ENCODE measurements at places on chromosomes 12 and 14. TPM values are rescaled to one million over a fixed set of nuclear protein-coding genes. Genes with fewer than 3 reads are reported as not detected.

RAD9B gene
- total RNA-seq = 0.41 TPM

- DNase-seq = no peak
These were observed 123.1 kb upstream of the KRR1 start for GRCh38 chr12:75634244-75635222.

GRCh38 chr12:47862881-47863280 is 41.9 kb downstream of the VDR start:
- no peak for DNase-seq

- no peak for DNase-seq
These were observed 31.7 kb upstream of the ANO2 start for GRCh38 chr12:5976711-5977110.

DNA sequence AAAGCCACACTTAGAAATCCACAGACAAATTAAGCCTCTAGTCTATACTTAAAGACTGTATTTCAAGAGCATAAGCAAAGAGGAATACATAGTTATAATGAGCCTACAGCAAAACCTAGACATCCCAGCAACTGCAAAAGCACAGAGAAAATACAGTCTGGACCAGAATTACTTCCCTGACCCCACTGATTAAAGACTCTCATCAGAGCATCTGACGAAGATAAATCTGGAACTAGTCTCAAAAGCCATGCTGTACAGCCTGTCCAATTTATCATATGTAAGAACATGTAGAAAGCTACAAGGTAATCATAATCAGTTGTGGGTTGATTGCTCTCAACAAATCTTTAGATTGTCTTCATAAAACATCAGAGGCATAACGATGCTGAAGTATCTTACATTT is 285.1 kb upstream of the CAND1 start:
- DNase-seq = no peak

DNA sequence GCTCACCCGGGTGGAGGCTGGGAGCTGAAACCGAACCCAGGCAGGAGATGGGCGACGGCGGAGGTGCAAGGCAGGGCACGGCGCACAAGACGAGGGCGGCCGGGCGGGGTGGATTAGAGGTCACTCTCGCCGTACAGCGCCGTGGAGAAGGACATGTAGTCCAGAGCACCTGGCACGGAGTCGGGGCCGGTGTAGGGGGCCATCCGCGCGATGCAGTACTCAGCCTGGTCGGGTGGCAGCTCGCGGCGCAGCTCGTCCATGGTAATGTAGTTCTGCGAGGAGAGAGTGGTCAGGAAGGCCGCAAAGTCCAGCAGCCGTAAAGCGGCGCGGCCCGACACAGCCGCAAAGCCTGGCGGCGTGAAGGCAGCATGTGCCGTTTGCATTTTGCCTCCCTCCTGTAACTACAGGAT is 81.9 kb upstream of the ZFP36L1 start:
- DNase-seq = no peak

PCED1B gene
- 0.87 TPM for total RNA-seq

DNA sequence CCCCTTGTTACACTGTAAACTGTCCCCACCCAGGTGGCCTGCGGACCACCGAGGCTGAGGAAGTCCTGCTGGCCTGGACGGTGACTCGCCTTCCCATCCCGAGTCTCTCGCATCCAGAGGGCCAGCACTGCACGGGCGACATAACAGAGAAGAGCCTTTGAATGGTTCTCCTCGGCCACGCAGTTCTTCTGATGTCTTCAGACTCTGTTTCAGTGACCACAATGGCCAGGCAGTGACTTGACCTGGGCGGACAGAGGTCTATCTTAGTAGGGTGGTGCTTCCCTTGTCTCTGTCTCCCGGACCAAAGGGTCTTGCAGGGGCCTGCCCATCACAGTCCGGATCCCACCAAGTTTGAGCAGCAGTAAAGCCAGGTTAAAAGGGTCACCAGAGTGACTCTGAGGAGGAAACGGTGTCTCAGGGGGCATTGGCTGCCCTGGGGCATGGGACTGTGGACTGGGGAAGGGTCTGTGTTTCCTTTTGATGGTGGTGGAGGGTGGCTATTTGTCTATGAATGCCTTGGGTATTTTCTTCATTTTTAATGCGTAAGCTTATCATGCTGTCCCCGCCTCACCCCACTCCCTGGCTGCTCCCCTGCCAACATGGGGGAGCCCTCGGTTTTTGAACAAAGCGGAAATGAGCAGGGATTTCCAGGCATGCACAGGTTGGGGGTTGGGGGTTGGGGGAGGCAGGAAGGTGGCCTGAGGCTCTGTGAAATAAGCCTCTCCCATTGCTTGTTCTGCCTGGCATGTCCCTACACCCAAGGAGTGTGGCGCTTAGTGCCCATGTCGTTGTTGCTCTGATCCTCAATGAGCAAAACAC is 10.3 kb downstream of the KRT85 start:
- no peak for DNase-seq

PTGER2 gene
- 5.4 TPM for total RNA-seq

GRCh38 chr14:104442107-104442551 is 137.4 kb upstream of the C14orf180 start:
- DNase-seq = no peak

GRCh38 chr14:95196268-95196667 is 38.9 kb upstream of the DICER1 start:
- DNase-seq = no peak

IQSEC3 gene
- total RNA-seq = 0.14 TPM

DNA sequence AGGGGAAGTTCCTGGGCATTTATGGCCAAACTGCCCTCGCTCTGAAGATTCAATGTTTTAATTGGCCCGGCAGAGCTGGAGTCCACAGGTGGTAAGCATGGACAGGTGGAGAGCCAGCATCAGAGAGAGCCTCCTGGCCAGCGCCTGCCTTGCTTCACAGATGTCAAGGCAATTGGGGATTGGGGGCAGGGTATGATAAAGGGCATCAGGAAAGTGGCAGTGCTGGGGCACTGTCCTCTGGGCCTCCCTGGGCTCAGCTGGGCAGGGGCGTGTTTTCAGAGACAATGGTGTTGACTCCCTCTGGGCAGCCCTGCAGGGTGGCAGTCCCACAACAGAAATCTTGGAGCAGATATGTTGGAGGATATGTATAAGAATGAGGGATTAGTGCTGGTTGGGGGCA is 237.3 kb downstream of the CACNA1C start:
- DNase-seq = no peak

DNA sequence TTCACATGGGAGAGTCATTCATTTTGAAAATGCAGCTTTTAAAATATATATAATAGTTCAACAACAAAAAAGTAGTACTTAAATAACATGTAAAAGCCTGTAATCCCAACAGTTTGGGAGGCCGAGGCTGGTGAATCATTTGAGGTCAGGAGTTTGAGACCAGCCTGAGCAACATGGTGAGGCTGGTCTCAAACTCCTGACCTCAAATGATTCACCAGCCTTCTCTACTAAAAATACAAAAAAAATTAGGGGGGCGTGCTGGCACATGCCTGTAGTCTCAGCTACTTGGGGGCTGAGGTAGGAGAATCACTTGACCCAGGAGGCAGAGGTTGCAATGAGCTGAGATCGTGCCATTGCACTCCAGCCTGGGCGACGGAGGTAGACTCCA is 256.3 kb upstream of the RGS6 start:
- DNase-seq = no peak

RAB35 gene
- total RNA-seq = 26.6 TPM

DNA sequence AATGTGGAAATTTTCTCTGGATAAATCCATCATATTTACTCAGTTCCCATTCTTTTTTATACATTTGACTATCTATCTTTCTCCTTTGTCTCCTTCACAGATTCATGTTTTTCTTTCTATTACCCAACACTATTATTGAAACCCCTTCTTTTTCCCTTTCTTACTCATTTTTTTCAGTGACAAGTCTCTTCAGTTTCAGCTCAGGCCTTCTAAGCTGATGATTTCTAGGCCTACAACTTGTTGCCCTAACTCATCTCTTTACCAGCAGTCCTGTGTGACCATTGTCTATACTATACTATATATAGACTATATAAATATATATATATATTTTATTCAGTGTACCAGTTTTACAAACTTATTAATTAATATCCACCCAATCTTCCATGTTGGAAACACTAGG is 31.8 kb downstream of the SLC16A7 start:
- no peak for DNase-seq

GRCh38 chr12:57575771-57576612 is 15.0 kb upstream of the PIP4K2C start:
- DNase-seq = no peak

DNA sequence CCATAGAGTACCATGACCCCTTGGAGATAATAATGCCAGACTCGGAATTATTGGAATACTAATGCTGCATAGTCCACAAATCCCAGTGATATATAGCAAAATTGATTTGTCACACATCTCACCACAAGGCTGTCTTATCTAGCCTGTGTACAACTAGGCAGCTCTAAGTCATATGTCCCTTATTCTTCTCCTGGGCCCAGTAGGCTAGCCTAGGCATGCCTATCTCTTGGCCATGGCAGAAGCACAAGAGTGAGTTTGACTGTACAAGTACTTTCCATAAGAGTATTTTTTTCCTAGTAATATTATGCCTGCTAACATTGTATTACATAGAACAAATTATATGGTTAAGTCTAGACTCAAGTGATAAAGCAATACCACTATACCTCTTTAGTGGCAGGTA is 1122.1 kb upstream of the SEL1L start:
- peak; percentile 5 for DNase-seq

- no peak for DNase-seq
These were observed 304.4 kb upstream of the FAR2 start for GRCh38 chr12:28844718-28845117.

DNA sequence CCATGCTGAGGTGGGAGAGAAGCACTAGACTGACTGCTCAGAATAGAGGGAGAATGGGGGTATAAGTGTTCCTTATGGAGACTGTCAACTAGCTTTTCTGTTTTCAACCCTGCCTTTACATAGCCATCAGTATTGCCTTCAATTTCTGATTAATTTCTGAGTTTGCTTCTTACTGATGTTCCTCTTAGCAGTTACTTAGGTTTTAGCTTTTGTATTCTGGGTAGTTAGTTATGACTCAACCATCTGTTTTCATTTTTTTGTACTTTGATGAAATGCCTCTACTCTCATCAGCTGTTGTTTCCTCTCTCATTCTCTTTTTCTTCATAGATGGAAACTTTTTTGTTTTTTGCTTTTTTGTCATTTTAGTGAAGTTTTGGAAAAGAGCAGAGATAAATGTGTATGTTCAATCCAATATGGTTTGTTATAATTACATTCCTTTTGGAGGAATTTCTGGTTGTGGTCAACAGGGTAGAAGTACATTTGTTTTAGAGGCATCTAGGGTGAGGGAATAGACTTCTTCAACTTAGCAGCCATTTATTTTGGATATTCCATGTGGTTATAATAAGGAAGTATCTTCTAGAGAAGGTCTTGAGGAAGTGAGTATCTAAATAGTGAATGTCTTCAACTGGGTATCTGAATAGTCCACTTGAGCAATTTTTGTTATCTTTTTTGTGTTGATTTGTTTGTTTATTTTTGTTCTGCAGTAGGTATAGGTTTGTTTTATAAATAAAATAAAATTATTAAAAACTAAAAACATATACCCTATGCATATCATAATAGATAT is 29.6 kb downstream of the PMCH start:
- DNase-seq = no peak

RPL10L gene
- total RNA-seq = 7.8 TPM

PIK3C2G gene
- 2.1 TPM for total RNA-seq

GRCh38 chr12:117790198-117790597 is 178.6 kb downstream of the KSR2 start:
- no peak for DNase-seq

All from prostate gland (tissue), 2 donors.